Left renal cortex interstitium (tissue), 4 donors: ENCODE measurements at places on chromosomes 1 and 21. TPM values are rescaled to one million over a fixed set of nuclear protein-coding genes. Genes with fewer than 3 reads are reported as not detected.

DNA sequence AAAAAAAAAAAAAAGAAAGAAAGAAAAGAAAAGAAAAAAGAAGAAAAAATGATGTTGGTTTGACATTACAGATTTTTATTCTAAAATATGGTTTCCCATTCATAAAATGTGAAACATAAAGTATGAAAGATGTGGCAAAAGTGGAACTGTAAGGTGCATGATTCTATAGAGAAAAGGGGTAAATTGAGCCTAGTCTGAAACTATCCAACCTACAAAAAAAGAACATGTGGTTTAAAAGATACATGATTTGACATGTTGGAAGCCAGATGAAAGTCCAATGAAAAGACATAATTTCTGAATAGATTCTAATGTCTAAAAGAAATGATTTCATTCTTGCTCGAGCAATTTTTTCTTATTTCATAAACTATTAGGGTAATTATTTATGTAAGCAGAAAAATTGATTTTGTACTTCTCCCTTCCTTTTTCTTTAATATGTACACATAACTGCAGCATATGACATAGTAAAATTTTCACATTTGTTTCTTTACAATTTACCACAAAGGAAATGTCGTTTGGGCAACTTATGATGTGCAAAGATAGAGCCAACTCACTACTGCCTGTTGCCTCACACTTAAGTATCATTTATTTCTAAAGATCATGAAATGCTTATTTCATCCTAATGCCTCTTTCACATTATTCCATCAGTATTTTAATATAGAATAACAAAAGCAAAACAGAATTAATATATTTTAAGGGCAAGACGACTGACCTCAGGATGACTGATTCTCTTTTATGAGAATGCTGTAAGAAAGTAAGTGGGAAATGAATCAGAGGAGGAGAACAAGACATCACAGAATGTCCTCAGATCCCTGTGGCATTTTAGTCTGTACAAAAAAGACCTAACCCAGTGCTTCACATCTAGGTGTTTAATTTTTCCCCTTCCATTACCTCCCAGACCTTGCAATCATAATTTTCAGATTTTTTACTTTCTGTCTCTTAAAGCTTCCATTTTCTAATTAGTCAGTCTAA is 165.8 kb upstream of the HMCN1 start:
- no peak for DNase-seq

- no peak for DNase-seq
These were observed 30.1 kb upstream of the PTGFRN start for GRCh38 chr1:116879478-116880133.

GRCh38 chr1:159132271-159132881 is 39.0 kb upstream of the CADM3 start:
- no peak for DNase-seq

DNA sequence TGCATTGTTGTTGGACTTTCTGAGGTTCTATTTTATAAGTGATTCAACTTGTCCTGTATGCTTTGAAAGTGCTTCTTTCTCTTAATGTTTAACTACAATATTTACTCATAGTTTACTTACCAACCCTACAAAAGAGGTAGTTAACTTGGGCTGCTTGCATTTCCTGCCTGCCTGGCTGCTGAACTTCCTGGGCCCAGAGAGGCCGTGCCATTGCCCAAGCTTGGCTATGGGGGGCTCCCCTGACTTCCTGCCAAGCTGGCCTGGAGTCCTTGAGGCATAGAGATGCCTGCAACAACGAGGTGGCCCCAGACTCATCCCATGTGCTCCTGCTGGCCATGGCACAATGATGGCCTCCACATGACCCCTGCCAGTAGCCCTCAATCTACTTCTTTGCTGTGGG is 361.6 kb upstream of the PLD5 start:
- no peak for DNase-seq

DNA sequence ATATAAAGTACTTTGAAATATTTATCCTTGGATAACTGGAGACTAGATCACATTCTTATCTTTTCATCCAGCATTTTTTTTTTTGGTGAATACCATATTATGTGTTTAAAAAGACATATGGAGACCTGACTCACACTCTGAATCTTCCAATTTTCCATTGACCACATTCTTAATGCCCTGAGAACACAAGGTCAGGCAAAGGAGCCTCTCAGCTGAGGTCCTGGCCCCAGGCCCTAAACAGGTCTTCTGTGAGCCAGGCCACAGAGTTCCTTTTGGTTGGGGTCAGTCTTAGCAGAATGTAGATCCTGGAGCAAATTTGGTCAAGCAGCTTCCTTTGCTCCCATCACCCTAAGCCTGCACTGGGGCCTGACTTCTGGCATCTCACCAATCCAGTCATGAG is 390.1 kb upstream of the ST6GALNAC5 start:
- no peak for DNase-seq

GRCh38 chr1:20932437-20932977 is 145.4 kb upstream of the HP1BP3 start:
- no peak for DNase-seq

GRCh38 chr1:15654091-15654690 is 29.9 kb upstream of the PLEKHM2 start:
- DNase-seq: no peak

DNA sequence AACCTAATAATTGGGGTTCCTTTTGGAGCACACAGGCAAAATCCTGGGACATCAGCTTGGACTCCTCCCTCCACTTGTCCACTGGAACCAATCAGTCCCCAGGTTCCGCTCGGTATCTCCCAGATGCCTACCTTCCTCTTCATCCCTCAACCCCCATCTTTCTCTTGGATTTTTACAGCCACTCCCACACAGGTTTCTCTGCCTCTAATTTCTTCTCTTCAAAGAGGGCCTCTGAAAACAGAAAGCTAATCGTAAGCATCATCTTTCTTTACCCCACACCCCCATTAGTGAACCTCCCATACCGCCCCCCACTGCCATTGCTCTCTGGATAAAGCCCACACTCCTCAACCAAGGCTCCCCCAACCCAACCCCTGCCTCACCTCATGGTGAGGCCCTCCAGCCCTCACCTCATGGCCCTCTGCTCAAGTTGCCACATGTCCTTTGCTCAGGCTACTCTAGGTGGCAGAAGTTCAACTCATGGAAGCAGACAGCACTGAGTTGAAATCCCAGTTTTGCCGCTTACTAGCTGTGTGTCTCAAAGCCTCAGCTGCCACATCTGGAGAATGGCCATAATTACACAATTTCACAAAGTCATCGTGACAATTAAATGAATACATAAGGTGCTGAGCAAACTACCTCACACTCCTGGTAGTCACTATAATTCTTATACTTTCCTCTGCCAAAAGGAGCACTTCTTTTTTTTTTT is 18.1 kb upstream of the WASF2 start:
- DNase-seq: no peak

GRCh38 chr1:63917571-63918417 is 144.0 kb downstream of the ROR1 start:
- no peak for DNase-seq

The HES2 gene
- polyA plus RNA-seq: 0.23 TPM

The TPTE gene
- not detected for polyA plus RNA-seq

The CD5L gene
- not detected for polyA plus RNA-seq

The LAD1 gene
- 38.1 TPM for polyA plus RNA-seq

The INTS3 gene
- 148 TPM for polyA plus RNA-seq

The COL8A2 gene
- 1.6 TPM for polyA plus RNA-seq
